MV-4-11 (cell line): ENCODE measurements at places on chromosomes 4 and X.

DNA sequence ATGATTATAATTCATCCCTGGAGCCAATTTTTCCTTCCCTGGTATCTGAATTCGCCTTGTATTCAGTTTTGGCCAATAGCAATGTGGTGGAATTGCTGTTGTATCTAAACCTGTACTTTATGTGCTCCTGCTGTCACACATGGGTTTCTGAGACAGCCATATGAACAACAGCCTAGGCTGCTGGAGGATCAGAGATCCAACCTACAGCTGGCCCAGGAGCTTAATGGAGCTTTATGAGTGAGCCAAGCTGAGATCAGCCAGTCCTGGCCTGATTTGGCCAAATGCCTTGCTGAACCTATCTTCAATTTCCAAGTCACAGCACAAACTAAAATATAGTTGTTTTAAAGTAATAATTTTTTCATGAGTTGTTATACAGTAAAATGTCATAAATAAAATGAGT is 1071.5 kb downstream of the PCDH7 start:
- no peak for DNase-seq

- peak; percentile 55 for DNase-seq
These were observed 152.3 kb downstream of the WDFY3 start for GRCh38 chr4:84814094-84814750.

DNA sequence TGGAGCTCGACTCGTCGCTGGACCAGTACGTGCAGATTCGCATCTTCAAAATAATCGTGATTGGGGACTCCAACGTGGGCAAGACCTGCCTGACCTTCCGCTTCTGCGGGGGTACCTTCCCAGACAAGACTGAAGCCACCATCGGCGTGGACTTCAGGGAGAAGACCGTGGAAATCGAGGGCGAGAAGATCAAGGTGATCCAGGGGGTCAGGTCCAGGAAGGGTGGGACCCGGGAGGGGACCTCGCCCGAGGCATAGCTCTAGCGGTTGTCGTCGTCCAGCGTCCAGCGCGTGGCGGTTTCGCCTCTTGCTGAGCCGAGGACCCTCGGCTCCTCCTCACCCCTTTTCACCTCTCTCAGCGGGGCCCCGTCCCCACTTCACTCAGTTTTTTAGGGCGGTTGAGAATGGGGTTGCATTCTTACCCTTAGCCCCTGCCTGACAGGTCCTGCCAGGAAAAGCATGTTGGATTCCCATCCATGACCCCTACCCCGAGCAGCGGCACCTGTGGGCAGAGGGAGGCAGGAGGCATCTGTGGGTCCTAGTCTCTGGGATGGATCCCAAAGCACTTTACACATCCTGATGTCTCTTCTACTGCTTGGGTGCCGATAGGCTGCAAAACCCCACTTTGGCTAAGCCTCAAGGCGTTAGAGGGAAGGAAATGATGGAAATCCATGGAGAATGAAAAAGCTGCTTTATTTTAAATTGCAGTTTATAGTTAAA is 524 bp downstream of the RAB33A start:
- no peak for DNase-seq

DNA sequence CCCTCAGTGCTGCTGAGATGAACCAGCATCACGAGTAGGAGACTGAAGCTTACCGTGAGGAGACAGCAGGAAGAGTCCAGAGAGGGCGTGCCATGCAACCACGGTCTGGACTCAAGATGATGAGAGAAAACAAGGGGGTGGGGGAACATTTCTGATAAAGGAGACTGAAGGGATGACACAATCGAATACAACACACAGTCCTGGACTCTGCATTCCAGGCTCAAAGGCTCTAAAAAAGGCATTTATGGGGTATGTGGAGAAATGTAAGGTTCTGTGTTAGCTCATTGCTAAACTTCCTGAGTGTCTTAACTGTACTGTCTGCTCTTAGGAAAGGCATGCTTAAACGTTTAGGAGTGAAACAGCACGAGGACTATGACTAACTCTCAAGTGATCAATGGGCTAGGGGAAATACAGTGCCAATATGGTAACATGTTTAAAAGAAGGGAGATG is 20.6 kb upstream of the IRAK1 start:
- peak; percentile 68 for DNase-seq

GRCh38 chrX:54087661-54088060 is 43.4 kb upstream of the PHF8 start:
- no peak for DNase-seq

GRCh38 chr4:138338840-138339239 is 96.7 kb upstream of the SLC7A11 start:
- no peak for DNase-seq

DNA sequence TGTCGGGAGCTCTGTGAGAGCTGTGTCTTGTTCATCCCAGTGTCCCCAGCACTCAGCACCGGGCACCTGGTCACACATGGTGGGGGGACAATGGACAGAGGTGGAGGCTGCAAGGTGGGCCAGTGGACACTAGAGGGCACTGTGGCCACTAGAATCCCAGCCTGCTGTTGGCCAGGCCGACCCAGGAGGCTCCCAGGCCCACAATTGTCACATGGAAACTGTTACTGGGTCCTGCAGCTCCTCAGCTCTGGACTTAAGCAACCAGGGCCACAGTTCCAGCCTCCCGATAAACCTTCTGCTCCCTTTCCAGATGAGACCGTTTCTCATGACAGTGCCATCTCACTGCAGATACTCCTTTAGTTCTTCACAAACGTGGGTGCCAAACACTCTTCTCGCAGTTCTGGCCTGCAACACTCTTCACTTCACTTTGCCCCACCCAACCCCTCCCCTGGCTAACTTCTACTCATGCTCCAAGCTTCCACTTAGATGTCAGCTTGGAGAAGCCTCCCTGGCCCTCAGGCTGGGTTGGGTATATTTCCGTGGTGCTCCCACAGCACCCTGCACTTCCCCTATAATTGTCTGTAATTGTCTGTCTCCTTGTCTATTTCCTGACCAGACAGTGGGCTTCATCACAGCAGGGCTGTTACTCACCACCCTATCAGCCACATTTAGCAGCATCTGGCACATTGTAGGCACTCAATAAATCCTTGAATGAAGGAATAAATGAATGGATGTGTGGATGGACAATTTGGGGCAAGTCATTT is 3.5 kb upstream of the IQSEC2 start:
- peak; percentile 44 for DNase-seq

DNA sequence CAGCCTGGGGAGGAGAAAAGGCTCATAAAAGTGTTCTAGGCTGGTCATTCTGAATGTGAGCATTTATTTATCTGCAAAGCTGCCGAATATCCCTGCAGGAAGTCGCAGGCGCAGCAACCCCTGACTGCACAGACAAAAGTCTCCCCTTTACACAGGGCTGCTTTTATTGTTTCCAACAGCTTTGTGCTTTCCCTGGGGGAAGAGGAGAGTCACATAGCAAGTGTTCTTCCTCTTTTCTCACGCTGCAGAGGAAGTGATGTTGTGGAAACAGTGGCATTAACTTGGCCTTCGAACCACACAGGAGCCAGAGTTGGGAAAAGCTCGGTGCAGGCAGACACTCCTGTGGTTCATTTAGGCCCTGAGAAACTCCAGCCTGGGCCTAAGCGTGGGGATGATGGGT is 81.5 kb upstream of the BCOR start:
- DNase-seq = peak; percentile 79

DNA sequence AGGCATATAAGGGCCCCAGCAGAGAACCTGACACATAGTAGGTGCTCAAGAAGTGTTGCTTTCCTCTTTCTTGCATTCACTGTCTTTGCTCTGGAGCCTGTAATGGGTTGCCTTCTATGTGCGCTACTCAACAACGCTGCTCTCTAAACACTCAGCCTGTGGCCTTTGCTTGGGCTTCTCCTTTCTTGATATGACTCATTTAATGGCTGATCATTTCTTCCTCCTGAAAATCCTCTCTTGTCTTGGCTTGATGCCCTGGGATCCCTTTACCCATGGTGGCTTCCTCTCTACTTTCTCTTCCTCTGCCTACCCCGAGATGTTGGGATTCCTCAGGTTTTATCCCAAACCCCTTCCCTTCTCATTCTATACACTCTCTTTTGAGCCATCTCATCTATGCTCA is 19.9 kb upstream of the PJA1 start:
- peak; percentile 1 for DNase-seq

DNA sequence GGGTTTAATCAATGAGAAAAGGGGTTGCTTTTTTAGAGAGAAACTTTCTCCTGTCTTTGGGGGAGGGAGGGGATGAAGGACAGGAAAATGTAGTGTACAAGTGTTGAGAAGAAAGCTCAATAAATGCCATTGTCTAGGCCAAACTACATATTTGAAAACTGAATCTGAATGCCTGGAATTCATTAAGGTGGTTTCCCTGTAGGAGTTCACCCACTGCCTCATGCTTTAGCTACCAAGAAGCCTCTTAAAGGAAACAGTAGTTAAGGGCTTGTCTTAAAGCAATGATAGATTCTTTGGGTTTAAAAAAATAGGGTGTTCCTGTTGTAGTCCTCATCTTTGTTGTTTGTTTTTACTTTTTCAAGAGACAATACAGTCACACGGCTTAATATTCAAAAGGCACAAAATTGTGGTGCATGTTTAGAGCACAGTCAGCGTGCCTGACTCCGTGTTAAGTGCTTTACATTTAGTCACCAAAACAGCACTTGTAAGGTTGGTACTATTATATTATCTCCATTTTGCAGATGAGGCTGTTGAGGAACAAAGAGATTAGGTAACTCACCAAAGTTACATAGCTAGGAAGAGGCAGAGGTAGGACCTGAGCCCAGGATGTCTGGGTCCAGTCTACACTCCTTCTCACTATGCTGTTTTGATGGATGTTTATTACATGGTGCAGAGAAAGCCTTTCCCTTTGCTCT is 46.0 kb downstream of the FNIP2 start:
- no peak for DNase-seq
